Osteocyte (in vitro differentiated cells): ENCODE measurements at places on chromosomes 7 and 10. TPM values are rescaled to one million over a fixed set of nuclear protein-coding genes. Genes with fewer than 3 reads are reported as not detected.

Gene GRID2IP
- total RNA-seq, result 0.10 and 0.13 TPM in 2 replicates

Gene GPR26
- total RNA-seq, result not detected in 2 replicates

Gene ZNF398
- total RNA-seq, result 17.7 and 19.4 TPM in 2 replicates

Gene GPR15LG
- total RNA-seq, result not detected in 2 replicates

Gene CAMK2B
- total RNA-seq, result not detected in 2 replicates

Gene BTBD16
- total RNA-seq, result not detected in 2 replicates

Gene STAG3
- total RNA-seq, result 1.0 and 1.5 TPM in 2 replicates

Gene PILRB
- total RNA-seq, result 31.7 and 38.7 TPM in 2 replicates

- H3K4me3 ChIP-seq, result no peak overlapping the region
- no peak for DNase-seq
- H3K27ac ChIP-seq, result no peak overlapping the region
- no peaks in the 10 kb centered on the region for H3K36me3 ChIP-seq
- peaks cover 2% of the 10 kb centered on the region for H3K4me1 ChIP-seq
These were observed 112.1 kb downstream of the ACTR3B start for GRCh38 chr7:152871678-152872060.

DNA sequence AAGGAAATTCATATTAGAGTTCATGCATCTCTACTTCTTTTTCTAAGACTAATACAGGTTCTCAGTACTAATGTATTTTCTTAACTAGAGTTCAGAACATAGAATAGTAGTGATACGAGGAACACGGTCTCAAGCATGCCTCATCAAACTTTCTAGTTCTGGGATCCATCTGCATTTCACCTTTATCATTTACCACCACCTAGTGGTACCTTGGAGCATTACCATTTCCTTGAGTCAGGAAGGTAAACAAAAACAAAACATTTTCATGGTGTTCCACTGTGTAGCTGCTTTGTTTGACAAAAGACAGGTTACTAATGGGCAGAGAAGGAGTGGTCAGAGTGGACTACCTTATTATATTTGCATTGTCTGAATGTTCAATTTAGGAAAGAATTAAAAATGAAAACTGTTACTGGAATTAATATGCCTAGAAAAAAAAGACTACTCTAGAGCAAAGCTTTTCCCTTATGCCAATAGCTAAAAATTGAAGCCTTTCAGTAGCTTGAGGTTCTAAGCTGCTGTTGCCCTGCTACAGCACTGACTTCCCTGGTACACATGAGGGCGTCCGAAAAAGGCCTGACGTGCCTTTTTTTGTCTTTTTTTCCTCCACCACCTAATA, 44.5 kb downstream of the STARD3NL start:
- no peaks in the 10 kb centered on the region for H3K27me3 ChIP-seq
- H3K4me1 ChIP-seq, result no peaks in the 10 kb centered on the region
- H3K36me3 ChIP-seq, result peaks cover 19% of the 10 kb centered on the region
- no peak for DNase-seq
- H3K27ac ChIP-seq, result no peak overlapping the region

- peak overlapping the region; percentile 77 for H3K27ac ChIP-seq
- DNase-seq, result no peak
- H3K36me3 ChIP-seq, result peaks cover 5% of the 10 kb centered on the region
- no peaks in the 10 kb centered on the region for H3K27me3 ChIP-seq
- no peak overlapping the region for H3K4me3 ChIP-seq
- peaks cover 82% of the 10 kb centered on the region for H3K4me1 ChIP-seq
These were observed 10.7 kb downstream of the TSPAN14 start for GRCh38 chr10:80464557-80465450.

- no peak overlapping the region for H3K27ac ChIP-seq
- H3K4me3 ChIP-seq, result no peak overlapping the region
- no peaks in the 10 kb centered on the region for H3K27me3 ChIP-seq
These were observed 117.7 kb upstream of the LANCL2 start for GRCh38 chr7:55247428-55247827.

- H3K4me1 ChIP-seq, result no peaks in the 10 kb centered on the region
- H3K36me3 ChIP-seq, result no peaks in the 10 kb centered on the region
- H3K27ac ChIP-seq, result no peak overlapping the region
These were observed 67.0 kb upstream of the PRLHR start for GRCh38 chr10:118662228-118663035.

DNA sequence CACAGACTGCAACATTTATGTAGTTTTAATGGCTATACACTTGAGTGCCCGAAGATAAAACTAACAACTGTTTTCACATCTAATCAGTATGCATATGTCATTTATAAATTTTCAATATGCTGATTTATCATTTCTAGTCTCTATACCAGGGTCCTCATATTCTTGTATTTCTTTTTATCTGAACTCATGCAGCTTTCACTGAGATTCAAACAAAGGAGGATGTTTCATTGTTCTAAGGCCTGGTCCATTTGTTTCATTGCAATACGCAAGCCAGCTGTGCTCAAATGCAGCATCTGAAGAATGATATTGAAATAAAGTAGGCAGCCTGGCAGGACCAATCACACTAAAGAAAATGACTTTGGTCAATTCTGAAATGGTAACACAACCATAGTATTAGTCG, 31.7 kb downstream of the MAGI2 start:
- H3K4me3 ChIP-seq, result no peak overlapping the region
- no peak overlapping the region for H3K27ac ChIP-seq
- no peak for DNase-seq

DNA sequence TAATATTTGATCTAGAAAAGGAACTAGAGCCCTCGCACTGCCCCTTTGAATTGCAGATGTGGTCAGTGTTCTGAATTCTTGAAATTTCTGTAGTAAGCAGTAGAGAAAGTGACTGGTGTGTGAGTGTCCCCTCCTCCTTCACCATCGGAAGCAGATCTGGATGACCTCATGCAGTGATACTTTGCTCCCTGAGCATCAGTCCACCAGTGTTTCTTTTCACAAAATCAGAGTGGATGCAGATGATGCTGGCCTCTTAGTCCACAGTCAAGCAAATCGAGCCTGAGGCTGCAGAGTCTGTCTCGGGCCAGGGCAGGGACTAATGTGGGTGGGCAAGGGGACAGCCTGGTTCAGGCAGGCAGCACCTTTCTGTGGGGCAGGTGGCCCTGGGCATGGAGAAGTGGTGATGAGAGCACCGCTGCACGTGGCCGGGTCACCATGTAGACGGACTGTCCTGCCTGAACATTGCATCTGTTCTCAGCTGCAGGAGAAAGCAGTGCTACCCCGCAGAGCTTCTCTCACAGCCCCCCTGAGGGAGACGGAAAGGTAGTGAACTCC, 5.4 kb downstream of the INSIG1 start:
- H3K27me3 ChIP-seq, result no peaks in the 10 kb centered on the region
- DNase-seq, result no peak
- H3K27ac ChIP-seq, result no peak overlapping the region
- no peak overlapping the region for H3K4me3 ChIP-seq
- H3K4me1 ChIP-seq, result peaks cover 25% of the 10 kb centered on the region

DNA sequence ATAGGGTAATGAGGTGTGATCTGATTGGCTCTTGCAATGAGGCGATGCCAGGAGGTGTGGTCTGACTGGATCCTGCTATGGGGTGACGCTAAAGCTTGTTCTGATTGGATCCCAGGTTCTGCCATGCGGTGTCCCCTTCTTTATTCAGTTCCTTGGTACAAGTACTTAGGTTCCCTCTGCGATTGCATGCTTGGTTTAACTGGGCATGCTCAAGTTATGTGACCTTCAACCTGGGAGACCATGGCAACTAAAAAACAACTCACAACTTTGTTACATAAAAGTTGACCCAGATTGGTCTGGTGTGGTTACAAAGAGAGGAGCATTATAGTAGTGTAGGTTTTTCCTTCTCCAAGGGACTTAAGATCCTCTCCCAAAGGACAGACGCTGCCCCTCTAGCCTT, 49.5 kb upstream of the DNAJC1 start:
- H3K27ac ChIP-seq, result no peak overlapping the region
- no peak overlapping the region for H3K4me3 ChIP-seq
- no peak for DNase-seq

DNA sequence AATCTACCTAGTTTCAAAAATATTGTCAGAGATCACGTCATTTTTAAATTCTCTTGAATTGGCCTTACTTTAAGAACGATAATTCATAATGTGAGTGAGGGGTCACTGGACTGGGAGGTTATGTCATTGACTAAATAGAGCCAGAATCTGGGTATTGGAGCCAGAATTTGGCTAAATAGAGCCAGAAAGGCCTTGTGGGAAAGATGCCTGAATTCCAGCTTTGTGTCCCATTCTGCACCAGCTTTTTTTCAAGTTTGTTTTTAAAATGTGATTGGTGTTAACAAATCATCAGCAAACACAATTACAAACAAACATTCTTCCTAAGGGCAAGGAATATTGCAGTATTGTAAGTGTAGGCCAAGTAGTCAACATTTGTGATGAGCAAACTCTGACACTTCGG, 233.2 kb upstream of the PRKCQ start:
- no peaks in the 10 kb centered on the region for H3K4me1 ChIP-seq
- H3K4me3 ChIP-seq, result no peak overlapping the region
- no peaks in the 10 kb centered on the region for H3K36me3 ChIP-seq
- H3K27ac ChIP-seq, result no peak overlapping the region
- peaks cover 6% of the 10 kb centered on the region for H3K27me3 ChIP-seq
- DNase-seq, result no peak

- peaks cover 12% of the 10 kb centered on the region for H3K4me1 ChIP-seq
- H3K27me3 ChIP-seq, result no peaks in the 10 kb centered on the region
- H3K27ac ChIP-seq, result no peak overlapping the region
- H3K36me3 ChIP-seq, result no peaks in the 10 kb centered on the region
These were observed 2.3 kb upstream of the LRRC72 start for GRCh38 chr7:16524332-16524731.

GRCh38 chr10:99993701-99994689, 15.8 kb downstream of the DNMBP start:
- H3K36me3 ChIP-seq, result peaks cover 6% of the 10 kb centered on the region
- no peak for DNase-seq
- H3K4me1 ChIP-seq, result peaks cover 50% of the 10 kb centered on the region
- H3K27ac ChIP-seq, result peak overlapping the region; percentile 85
